ENCODE measurements at places on chromosomes 12 and 14.

DNA sequence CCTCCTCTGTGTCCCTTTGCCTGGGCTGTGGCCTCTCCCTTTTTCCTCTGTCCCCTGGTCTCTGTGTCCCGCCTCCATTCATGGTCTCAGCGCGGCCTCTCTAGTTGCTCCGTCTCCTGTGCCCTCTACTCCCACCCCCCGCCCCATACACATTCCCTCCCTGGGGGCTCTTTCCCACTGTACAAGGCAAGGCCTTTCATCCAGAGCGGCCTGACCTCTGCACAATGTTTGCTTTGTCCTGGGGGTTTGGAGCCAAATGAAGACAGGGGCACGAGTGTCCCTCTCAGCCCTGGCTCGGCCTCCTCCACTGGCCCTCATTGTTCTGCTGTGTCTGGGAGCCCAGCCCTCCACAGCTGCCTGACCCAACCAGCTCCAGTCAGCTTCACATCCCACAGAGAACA, 678.6 kb downstream of the BCL11B start:
- DNase-seq = no peak

- DNase-seq = no peak
Observed at GRCh38 chr14:105388110-105388951, 10.0 kb upstream of the TEX22 start.

- DNase-seq = no peak
Observed at GRCh38 chr14:64979336-64980074, 7.2 kb upstream of the FNTB start.

- DNase-seq = no peak
Observed at GRCh38 chr14:68807148-68807600, 14.3 kb upstream of the ZFP36L1 start.

- no peak for DNase-seq
Observed at GRCh38 chr14:62179367-62180018, 417.3 kb downstream of the SNAPC1 start.

- no peak for DNase-seq
Observed at GRCh38 chr12:68450947-68451260, 118.7 kb upstream of the MDM1 start.

GRCh38 chr12:56288705-56289387, 11.3 kb downstream of the CS start:
- no peak for DNase-seq

- no peak for DNase-seq
Observed at GRCh38 chr12:104588047-104588920, 131.5 kb downstream of the CHST11 start.

- no peak for DNase-seq
Observed at GRCh38 chr12:72505227-72505626, 233.1 kb downstream of the TRHDE start.

Data from stimulated activated CD8-positive, alpha-beta memory T cell treated with anti-CD3 and anti-CD28 coated beads, Interleukin-15, amount 100 ng/mL, for 1 hour (primary cell).